Panc1 (cell line): ENCODE measurements at places on chromosomes 13 and 19. TPM values are rescaled to one million over a fixed set of nuclear protein-coding genes. Genes with fewer than 3 reads are reported as not detected.

DNA sequence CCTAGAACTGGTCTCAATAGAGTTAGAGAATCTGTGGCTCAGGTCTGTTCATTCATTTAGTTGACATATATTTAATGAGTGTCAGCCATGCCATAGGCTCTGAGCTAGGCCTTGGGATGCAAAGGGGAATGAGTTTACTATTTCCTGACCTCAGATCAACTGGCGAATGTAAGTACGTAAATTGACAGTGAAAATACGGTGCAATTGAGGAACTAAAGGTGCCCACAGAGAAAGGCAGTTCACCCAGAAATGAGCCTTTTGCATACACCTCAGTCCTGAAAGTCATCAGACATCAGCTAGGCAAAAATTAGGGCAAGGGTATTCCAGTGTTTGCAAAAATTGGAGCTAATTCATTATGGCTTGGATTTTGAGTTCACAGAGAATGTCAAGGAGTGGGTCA is 20.6 kb upstream of the UPF3A start:
- H3K27me3 ChIP-seq, result no peaks in the 10 kb centered on the region
- no peaks in the 10 kb centered on the region for H3K4me1 ChIP-seq
- H3K4me3 ChIP-seq, result no peak overlapping the region

GRCh38 chr19:5170329-5170745 is 170.3 kb downstream of the PTPRS start:
- H3K4me3 ChIP-seq, result no peak overlapping the region
- no peaks in the 10 kb centered on the region for H3K27me3 ChIP-seq
- no peaks in the 10 kb centered on the region for H3K4me1 ChIP-seq
- H3K27ac ChIP-seq, result no peak overlapping the region

The SIGLECL1 gene
- not detected for total RNA-seq

- H3K27ac ChIP-seq, result no peak overlapping the region
- no peak overlapping the region for H3K4me3 ChIP-seq
- no peaks in the 10 kb centered on the region for H3K27me3 ChIP-seq
- H3K4me1 ChIP-seq, result no peaks in the 10 kb centered on the region
- no peaks in the 10 kb centered on the region for H3K36me3 ChIP-seq
Measured at GRCh38 chr19:6402837-6403608, 10.1 kb upstream of the GTF2F1 start.

GRCh38 chr13:38566519-38566918 is 120.4 kb upstream of the FREM2 start:
- no peak overlapping the region for H3K4me3 ChIP-seq
- no peak for DNase-seq
- no peaks in the 10 kb centered on the region for H3K4me1 ChIP-seq
- no peak overlapping the region for H3K27ac ChIP-seq
- no peaks in the 10 kb centered on the region for H3K36me3 ChIP-seq

GRCh38 chr13:48485432-48485831 is 47.4 kb downstream of the RCBTB2 start:
- DNase-seq, result no peak
- H3K36me3 ChIP-seq, result no peaks in the 10 kb centered on the region; the same call in 1 of the 2 replicates
- H3K4me3 ChIP-seq, result no peak overlapping the region
- H3K27ac ChIP-seq, result no peak overlapping the region

The CLEC17A gene
- not detected for total RNA-seq

The ZNF560 gene
- not detected for total RNA-seq
